ENCODE measurements at places on chromosomes 16 and 17. TPM values are rescaled to one million over a fixed set of nuclear protein-coding genes. Genes with fewer than 3 reads are reported as not detected.

The KCNG4 gene
- not detected for total RNA-seq

The PSMD3 gene
- total RNA-seq: 66.5 TPM

The FBXW10 gene
- not detected for total RNA-seq

The VASN gene
- 1.6 TPM for total RNA-seq

The COL1A1 gene
- 7.2 TPM for total RNA-seq

The TBC1D3B gene
- 0.99 TPM for total RNA-seq

The TBC1D3K gene
- not detected for total RNA-seq

The KCNH6 gene
- total RNA-seq: under 0.01 TPM

The HIGD1B gene
- not detected for total RNA-seq

Measured in lung microvascular endothelial cell (primary cell).